CD4-positive, alpha-beta T cell treated with Interleukin-6 for 4 hours (primary cell): ENCODE measurements at places on chromosomes 5 and 9.

DNA sequence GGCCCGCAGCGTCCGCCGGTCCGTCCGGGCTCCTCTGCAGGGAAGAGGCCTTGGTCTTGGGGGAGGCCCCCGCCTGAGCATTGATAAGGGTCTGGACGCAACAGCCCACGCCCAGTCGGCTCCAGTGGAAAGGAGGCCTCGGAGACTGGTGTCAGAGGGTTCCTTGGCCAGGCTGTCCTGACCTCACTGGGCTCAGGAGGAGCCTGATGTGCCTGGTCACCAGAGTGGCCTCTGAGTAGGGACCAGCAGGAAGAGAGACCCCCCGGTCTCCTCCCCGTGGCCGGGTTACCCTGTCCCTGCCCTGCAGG, 13.2 kb downstream of the LMX1B start:
- DNase-seq, result no peak

DNA sequence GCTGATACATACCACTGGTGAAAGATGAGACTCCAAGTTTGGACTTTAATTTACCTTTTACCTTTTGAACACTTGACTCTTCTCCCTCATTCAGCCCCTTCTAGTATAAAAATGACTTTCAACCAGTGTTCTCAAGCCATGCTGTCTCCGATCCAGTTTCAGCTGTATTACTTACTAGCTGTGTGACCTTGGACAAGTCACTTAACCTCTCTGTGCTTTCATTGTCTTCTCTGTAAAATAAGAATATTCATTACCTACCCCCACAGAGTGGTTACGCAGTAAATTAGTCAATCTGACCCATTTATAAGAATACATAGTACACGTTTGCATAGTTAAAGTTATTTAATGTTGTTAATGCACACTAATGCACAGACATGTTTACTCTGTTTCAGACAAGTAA, 12.6 kb upstream of the CEMIP2 start:
- DNase-seq, result no peak

DNA sequence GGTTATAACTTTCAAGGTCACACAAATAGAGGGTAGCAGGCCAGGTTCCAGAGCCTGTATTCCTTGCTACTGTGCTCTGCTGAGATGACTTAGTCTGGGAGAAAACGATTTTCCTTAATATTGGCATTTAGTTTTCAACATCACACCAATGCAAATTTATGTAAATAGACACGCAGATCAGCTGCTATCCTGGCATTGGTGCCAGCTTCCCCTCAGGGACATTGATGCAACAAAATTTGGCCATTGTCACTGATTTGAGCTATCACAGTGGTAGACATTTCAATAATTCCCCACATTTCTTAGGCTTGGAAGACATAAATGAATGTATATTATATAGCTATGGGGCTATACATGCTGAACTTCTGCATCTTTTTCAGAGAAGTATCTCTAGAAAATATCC, 71.6 kb upstream of the ASTN2 start:
- DNase-seq, result no peak

GRCh38 chr5:95803271-95804148, 19.0 kb downstream of the GLRX start:
- no peak for DNase-seq

- DNase-seq, result no peak
Observed at GRCh38 chr9:132485393-132485792, 75.4 kb downstream of the CFAP77 start.

- no peak for DNase-seq
Observed at GRCh38 chr5:124274949-124275348, 471.5 kb downstream of the ZNF608 start.
